ENCODE measurements at places on chromosomes 7 and 10. TPM values are rescaled to one million over a fixed set of nuclear protein-coding genes. Genes with fewer than 3 reads are reported as not detected.

The DENND11 gene
- 14.6 TPM for polyA plus RNA-seq

DNA sequence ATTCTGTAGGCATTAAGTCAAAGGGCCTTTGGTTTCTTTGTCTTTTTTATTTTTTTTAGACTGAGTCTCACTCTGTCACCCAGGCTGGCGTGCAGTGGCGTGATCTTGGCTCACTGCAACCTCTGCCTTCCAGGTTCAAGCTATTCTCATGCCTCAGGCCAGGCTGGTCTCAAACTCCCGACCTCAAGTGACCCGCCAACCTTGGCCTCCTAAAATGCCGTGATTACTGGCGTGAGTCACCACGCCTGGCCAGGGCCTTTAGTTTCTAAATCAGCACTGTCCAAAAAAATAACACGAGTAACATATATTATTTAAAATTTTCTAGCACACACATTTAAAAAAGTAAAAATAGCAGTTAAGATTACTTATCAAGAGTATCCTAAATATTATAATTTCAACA is 11.1 kb upstream of the ACSL5 start:
- DNase-seq = no peak

The AOAH gene
- 2.6 TPM for polyA plus RNA-seq

GRCh38 chr10:97291357-97292096 is 910 bp downstream of the ARHGAP19 start:
- no peak for DNase-seq

DNA sequence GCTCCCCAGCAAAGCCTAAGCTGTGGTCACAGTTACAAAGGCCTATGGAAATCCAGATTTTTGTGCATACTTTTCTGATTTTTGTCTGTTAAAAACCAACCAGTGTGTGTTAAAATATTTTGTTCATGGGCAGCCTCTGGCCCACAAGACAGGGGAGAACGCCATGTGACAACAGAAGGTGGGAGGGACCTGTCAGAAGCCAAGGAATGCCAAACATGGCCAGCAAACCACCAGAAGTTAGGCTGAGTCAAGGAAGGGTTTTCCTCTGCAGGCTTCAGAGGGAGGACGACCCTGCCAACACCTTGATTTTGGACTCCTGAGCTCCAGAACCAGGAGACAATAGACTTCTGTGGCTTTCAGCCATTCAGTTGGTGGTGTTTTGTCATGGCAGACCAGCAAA is 127.3 kb downstream of the CUL2 start:
- DNase-seq = no peak

DNA sequence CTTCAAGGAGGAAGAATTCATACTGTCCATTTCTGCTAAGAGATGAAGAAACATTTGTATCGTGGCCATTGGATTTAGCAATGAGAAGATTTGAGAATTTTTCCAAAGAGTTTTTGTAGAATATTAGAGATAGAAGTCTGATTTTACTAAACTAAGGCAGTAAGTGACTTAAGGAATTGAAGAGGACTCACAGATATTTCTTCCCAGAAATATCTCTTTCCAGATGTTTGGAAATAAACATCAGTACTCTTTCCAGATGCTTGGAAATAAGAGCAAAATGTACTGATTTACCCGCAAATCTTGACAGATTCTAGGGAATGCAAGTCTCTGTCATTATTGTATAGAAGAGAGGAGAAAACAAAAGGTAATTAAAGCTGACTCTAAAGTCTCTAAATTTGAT is 91.3 kb downstream of the IMMP2L start:
- DNase-seq = peak; percentile 42

GRCh38 chr10:124256151-124256550 is 162.6 kb downstream of the OAT start:
- DNase-seq = no peak

DNA sequence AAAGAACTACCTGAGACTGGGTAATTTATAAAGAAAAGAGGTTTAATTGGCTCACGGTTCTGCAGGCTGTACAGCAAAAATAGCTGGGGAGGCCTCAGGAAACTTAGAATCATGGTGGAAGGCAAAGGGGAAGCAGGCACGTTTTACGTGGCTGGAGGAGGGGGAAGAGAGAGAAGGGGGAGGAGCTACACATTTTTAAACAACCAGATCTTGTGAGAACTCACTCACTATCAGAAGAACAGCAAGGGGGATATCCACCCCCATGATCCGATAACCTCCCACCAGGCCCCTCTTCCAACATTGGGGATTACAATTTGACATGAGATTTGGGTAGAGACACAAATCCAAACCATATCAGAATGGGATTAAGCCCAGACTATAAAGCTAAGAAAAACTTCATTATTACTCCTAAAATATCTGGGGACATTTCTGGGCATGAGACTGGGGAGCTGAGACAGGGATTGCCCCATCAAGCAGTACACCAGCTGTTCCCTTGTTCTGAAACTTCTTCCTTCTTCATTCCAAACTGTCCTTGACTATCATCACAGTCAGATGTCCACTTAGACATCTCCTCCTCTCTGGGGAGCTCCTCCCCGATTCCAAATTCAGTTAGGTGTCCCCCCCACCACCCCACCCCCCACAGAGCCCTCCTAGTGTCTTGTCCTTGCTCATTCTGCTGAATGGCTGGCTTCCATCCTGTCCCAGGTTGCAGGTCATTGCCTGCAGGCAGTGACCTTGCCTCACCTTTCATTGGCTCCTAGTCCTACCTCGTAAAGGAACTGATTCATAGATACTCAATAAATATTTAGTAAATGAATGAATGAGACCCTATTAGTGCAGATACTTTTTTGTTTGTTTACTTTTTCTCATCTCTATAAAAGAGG is 132.6 kb downstream of the EVX1 start:
- DNase-seq = no peak

The GPR37 gene
- 32.1 TPM for polyA plus RNA-seq

GRCh38 chr7:98641646-98642500 is 24.8 kb downstream of the NPTX2 start:
- peak; percentile 64 for DNase-seq

GRCh38 chr10:102555781-102556328 is 52.1 kb downstream of the SUFU start:
- no peak for DNase-seq

GRCh38 chr7:108376206-108376605 is 80.0 kb downstream of the NRCAM start:
- DNase-seq = no peak

DNA sequence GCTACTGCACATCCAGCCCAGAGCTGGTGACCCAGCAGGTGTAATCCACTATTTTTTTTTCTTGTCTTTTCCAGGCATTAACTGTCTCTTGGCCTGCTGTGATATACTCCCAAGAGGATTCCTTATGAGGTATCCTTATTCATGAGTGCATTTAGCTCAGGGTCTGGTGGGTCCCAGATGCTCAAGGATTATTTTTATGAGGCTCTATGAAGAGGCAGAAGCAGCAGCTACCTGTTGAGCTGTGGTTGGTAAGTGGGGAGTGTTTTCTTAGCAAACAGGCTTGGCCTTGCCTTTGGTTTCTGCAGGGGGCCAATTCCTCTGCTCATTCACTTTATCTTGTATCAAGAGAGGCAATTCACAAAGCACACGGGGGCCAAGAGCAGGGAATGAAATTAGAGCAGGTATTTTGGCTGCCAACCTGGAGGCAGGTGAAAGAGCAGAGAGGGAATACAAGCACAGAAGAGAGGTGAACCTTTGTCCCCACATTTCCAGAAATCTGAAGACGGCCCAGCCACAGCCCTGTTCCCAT is 221.6 kb downstream of the TMEM178B start:
- DNase-seq = no peak

The LRMDA gene
- polyA plus RNA-seq = 6.0 TPM

DNA sequence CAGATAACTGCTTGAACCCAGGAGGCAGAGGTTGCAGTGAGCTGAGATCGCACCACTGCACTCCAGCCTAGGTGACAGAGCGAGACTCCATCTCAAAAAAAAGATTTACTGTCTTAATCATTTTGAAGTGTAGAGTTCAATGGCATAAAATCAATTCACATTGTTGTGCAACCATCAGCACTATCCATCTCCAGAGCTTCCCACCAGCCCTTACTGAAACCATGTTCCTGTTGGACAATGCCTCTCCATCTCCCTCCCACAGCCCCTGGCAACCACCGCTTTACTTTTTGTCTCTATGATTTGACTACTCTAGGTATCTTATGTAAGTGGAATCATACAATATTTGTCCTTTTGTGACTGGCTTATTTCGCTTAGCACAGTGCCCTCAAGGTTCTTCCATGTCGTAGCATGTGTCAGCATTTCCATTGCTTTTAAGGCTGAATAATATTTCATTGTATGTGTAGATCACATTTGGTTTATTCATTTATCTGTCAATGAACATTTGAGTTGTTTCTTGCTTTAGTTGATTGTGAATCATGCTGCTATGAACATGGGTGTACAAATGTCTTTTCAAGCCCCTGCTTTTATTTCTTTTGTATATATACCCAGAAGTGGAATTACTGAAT is 33.1 kb downstream of the NACAD start:
- no peak for DNase-seq

The OR2A1 gene
- 0.08 TPM for polyA plus RNA-seq
